ENCODE measurements at places on chromosomes 6 and 20. TPM values are rescaled to one million over a fixed set of nuclear protein-coding genes. Genes with fewer than 3 reads are reported as not detected.

DNA sequence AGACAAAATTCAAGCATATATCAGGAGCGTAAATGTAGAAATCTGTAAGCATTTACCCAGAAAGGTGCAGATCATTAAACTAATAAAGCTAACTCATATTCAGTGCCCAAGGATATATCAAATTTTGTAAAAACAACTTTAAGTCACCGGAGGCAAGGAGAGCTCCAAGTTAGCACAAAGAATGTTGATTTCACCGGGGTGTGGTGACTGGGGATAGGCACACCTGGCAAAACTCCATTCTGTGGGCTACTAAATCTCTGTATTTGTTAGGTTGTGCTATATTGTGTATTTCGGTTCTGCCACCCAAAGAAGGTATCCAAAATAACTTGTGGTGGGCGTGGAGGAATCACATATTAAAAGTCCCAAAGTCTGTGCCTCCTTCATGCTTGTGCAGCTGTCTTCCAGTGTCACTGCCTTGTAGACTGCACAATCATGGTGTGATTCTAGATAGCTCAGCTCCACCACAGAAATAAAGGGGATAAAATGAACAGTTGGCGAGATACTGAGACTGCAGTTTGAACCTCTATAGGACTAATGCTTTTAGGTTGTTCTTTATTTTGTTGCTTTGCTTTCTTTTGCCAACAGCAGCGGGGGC, 111.6 kb downstream of the GMDS start:
- no peak for DNase-seq

The EEF1A2 gene
- total RNA-seq = 0.54 TPM

The EYA4 gene
- total RNA-seq = 2.3 TPM

The SPAG4 gene
- 3.3 TPM for total RNA-seq

GRCh38 chr20:35252037-35252461, 25.6 kb downstream of the MMP24 start:
- DNase-seq = no peak
